Pulmonary artery endothelial cell (primary cell): ENCODE measurements at places on chromosomes 1 and 21.

DNA sequence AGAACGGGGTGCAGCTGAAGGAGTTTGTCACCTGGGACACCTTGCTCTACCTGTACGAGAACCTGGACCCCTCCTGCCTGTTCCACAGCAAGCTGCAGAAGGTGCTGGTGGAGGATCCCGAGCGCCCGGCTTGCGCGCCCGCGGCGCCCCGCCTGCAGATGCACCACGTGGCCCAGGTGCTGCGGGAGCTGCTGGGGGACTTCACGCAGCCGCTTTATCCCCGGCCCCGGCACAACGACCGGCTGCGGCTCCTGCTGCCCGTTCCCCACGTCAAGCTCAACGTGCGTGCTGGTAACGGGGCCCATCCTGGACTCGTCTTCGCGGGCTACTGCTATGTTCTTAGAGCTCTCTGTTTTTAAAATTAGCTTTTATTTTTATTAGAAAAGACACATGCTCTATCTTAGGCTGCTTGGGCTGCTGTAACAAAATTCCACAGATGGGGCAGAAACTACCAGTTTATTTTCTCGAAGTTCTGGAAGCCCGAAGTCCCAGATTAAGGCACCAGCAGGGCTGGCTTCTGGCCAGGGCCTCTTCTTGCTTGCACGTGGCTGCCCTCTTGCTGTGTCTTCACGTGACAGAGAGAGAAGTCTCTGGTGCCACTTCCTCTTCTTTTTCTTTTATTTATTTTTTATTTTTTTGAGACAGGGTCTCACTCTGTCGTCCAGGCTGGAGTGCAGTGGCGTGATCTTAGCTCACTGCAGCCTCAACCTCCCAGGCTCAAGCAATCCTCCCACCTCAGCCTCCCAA is 38.1 kb downstream of the TRPM2 start:
- DNase-seq: no peak

DNA sequence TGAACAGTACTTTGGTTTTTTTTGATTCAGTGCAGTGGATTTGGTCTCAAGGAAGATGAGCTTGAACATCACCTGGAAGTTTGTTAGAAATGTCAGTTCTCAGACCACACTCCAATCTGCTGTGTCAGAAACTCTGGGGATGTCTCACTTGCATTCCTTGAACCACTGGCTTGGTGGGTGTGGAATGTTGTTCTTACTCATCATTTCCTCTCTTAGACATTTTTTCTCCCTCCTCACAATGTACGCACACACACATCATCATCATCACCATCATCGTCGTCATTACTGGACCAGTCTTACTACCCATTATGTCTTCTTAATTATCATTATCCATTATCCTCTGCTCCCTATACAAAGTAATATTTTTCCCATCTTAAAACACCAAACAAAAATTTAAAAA is 91.9 kb upstream of the KCNK2 start:
- DNase-seq: no peak

GRCh38 chr1:25799935-25800702 is at the start of gene SELENON:
TSS of gene SELENON (plus strand) at chr1:25800193. CDS start at chr1:25800231, 38 bp downstream.
- no peak for DNase-seq

GRCh38 chr1:227234998-227235405 is 83.3 kb downstream of the CDC42BPA start:
- DNase-seq: peak; percentile 45

DNA sequence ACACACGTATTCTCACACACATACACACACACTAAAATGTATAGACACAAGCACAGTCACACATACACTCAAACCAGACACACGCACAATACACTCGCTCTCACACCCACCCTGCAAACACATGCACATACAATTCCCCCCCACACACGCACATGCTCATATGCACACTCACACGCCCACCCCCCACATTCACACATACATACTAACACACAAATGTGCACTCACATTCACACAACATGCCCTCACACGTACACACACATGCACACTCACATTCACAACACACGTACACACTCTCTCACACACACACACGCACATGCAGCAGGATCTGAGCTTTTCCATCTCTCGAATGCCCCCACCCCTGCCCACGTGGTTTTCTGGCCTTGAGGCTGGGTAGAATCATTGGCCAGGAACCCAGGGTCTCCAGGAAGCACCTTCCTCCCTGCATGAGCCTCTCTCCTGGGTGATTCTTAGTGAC is 589.7 kb downstream of the PTPRU start:
- DNase-seq: no peak

DNA sequence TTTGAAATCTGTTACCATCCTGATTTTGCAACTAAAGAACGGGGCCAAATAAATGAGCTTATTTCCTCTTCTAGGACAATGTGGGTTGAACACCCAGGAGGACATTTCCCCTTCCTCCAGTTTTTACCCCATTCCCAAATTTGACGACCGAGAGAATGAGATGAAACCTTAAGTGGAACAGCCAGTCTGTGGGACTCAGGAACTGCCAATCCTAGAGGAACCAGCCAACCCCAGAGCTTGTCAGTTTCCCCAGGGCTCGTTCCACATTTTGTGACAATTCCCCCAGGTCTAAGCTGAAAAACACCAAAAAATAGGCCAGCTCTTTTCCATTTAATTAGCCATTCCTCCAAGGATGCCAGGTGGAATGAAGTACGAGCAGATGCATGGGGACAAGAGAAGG is 21.3 kb upstream of the MAPKAPK2 start:
- DNase-seq: no peak

DNA sequence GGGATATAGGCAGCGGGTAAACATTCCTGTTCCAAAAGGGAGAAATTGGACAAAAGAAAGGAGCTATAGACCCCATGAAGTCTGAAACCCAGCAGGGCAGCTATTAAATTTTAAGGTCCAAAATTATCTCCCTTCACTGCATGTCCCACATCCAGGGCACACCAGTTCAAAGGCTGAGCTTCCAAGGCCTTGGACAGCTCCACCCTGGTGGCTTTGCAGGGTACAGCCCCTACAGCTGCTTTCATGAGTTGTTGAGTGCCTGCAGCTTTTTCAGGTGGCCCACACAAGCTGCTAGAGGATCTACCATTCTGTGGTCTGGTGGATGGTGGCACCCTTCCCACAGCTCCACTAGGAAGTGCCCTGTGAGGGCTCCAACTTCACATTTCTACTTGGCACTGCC is 662.5 kb upstream of the PKN2 start:
- DNase-seq: no peak

DNA sequence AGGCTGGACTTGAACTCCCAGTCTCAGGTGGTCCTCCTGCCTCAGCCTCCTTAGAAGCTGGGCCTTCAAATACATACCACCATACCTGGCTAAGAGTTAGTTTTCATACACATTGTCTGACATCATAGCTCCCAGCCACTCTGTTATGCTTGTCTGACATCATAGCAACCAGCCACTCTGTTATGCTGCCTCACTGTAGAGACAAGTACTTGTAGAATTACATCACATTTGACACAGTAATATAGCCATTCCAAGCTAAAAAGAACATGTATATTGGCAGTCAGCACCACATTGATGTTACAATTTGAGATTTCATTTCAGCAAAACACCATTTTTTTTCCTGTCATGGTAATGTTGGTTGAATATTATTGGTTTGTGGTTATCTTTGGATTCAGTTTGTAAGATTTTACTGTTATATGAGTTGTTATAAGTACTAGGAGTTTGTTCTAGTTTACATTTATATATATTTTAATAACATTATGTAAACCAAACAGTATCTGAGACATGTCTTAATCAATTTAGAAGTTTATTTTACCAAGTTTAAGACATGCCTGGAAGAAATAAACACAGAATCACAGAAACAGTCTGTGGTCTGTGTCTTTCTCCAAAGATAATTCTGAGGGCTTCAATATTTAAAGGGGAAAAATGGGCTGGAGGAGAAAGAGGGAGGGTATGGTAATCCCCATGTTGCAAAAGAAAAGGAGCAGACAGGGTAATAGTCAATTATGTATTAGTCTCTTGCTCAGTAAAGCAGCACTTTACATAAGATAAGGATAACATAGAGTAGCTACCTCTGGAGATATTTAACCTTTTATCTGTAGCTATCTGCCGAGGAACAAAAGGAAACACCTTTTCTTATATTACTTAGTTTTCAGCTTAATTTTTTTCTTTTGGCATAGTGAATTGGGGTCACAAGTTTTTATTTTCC is 43.0 kb downstream of the XPR1 start:
- no peak for DNase-seq

- no peak for DNase-seq
Measured at GRCh38 chr1:12532405-12533315, 85.3 kb downstream of the DHRS3 start.

DNA sequence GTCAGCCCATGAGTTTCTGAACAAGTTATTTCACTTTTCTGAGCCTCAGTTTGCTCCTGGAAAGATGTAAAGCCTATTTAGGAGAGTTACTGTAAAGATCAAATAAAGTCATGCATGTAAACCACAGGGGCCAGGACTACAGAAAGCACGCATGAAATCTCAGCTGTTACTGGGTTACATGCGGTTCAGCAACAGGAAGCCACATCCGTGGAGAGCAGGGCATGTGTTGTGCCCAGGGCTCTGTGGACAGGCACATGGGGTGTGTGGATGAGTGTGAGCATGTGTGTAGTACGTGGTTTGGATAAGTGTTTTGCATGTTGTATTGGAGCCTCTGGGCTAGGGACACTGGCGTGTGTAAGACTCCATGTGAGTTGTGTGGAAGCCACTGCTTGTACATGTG is 2.2 kb upstream of the EPHA2 start:
- DNase-seq: no peak

DNA sequence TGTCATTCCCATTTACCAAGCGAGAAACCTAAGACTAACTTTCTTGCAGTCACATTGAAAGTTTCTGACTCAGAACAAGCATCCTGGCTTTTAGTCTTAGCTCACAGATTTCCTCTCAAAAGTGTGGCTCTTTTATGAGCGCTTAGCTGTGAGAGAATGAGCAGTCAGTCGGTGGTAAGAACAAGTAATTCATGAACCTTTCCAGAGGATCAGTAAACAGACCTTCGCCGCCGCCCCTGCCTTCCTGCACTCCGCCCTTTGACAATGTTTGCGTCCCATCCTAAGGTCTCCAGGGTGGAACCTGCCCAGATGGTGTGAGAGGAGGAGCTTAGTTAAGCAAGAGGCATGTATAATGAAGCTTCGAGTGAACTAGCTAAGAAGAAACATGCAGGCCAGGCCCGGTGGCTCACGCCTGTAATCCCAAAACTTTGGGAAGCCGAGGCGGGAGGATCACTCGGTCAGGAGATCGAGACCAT is 142.4 kb downstream of the GLUL start:
- DNase-seq: no peak

DNA sequence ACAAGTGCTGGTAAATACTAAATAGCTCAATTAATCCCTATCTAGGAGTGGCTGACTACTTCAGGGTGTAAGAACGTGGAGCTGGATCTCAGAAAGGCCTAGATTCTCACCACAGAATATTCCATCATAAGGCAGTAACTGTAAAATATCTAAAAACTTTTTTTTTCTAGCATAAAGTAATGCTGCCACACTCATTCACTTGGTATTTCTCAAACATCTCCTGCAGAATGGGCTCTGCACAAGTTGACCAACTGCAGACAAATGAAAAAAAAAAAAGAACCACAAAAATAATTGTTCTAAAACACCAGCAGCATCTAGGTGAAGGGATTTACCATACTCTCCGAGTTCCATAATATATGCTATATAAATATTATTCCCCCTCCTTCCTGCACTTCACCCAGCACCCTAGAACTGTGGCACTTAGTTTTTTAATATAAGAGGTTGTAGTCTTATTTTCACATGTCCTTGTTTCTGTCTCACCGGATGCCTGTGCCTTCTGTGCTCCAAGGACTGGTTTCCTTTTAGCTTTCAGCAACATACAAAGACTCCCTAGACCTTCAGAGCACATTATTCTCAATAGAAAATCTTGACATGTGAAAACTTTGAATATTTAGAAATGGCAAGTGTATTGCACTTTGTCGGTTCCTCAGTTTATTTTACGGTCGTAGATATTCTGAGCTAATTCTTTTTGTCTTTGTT is 8.9 kb downstream of the VSIG8 start:
- no peak for DNase-seq

GRCh38 chr1:168504064-168504837 is 39.5 kb downstream of the XCL2 start:
- DNase-seq: no peak

- DNase-seq: no peak
Measured at GRCh38 chr21:38929142-38929541, 123.4 kb downstream of the ETS2 start.

- DNase-seq: no peak
Measured at GRCh38 chr1:56859287-56859686, 4.7 kb downstream of the C8A start.

DNA sequence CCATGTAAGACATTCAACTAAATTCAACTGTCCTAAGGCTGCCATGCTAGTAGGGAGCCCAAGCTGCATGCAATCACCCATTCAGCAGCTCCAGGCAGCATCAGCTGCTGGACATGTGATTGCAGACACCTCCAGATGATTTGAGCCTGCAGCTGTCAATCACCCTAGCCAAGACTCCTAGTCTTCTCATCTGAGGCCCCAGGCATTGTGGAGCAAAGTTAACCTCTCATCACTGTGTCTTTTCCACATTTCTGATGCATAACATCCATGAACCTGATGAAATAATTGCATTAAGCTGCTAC is 5.6 kb upstream of the CDC42BPA start:
- DNase-seq: no peak

- no peak for DNase-seq
Measured at GRCh38 chr1:200095057-200095577, 67.6 kb downstream of the NR5A2 start.

DNA sequence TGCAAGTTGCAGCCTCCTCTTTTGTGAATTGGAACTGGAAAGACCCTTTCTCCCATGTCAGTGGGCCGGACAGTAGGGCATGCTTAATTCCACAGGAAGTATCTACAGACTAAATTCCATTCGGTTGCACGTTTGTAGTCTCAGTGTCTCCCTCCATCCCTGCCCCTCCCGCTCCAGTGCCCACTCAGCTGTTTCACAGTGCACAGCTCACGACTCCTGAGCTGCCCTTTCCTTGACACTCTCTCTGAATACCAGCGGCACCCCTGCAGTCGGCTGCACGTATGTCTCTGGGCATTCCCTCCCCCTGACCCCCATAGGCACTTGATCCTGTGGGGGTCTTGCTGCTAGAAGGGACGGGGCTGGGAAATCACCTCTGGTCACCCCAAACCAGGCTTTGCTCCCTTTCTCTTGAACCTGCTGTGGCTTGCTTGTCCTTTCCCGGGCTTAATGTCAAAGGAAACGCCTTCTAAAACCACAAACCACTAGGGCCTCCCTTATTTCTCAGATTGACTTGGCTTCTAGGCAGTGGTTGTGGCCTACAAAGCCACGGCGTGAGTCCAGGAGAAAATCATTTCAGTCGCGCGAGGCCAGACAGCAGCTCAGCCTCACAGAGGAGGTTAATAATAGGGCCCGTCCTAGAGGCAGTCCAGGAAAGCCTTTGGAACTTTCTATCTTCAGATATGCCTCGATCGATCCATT is 365.3 kb upstream of the PROX1 start:
- DNase-seq: no peak

DNA sequence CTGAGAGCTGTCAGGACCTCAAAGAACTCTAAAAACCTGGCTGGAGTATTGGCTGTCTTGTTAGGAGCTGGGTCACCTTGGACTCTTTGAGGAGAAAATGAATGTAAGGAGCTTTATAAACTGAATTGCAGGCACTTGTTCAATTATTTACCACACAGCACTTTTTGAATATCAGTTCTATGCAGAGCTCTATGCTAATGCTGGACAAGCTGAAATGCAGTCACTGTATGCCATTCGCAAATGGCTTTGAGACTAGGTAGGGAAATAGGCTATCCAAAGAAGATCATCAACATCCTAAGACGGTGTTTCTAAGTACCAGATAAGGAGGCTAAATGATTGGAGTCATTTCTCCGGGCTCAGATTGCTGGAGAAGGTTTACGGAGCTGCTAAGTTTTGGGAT is 333.5 kb downstream of the SIPA1L2 start:
- DNase-seq: no peak
